ENCODE measurements at places on chromosomes 16 and 17.
A peak's percentile ranks its signal among the peaks of the same experiment; 100 is the strongest.

DNA sequence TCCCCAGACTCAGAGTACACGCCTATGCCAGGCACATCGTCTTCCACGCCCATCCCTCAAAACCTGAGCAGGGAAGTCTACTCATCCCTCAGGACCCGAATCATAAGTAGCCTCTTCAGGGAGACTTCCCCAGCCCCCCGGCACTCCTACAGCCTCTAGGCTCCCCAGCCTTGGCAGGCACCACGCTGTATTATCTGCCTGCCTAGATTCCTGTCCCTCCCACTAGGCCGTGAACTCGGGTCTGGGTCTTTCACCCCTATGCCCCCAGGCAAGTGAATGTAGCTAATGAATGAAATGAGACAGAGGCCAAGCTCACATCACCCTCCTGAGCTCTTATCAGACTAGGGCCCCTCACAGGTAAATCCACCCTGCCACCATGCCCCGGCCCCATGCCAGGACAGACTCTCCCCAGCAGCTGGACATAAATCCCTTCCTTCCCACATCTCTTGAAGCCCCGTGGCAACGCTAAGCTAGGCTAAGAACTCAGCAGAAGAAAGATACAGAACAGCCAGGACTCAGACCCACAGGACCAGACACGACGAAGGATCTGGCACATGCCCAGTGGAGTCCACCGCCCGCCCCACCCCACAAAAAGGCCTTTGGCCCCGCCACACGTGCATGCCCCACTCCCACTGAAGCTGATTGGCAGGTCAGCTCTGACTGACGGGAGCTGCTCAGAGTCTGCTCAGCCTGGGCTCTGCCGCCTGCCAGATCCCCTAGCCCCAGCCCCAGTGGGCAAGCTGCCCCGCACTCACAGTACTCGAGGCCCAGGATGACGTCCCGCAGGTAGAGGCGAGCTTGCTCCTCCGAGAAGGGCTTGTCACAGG is 13.0 kb downstream of the CAMKK1 start:
- no peak for DNase-seq

GRCh38 chr16:23739516-23739915 is 15.3 kb upstream of the CHP2 start:
- DNase-seq, result no peak

- DNase-seq, result no peak
Observed at GRCh38 chr17:39658346-39658745, 6.8 kb upstream of the TCAP start.

- DNase-seq, result no peak
Observed at GRCh38 chr16:57940382-57940966, 30.5 kb downstream of the CNGB1 start.

DNA sequence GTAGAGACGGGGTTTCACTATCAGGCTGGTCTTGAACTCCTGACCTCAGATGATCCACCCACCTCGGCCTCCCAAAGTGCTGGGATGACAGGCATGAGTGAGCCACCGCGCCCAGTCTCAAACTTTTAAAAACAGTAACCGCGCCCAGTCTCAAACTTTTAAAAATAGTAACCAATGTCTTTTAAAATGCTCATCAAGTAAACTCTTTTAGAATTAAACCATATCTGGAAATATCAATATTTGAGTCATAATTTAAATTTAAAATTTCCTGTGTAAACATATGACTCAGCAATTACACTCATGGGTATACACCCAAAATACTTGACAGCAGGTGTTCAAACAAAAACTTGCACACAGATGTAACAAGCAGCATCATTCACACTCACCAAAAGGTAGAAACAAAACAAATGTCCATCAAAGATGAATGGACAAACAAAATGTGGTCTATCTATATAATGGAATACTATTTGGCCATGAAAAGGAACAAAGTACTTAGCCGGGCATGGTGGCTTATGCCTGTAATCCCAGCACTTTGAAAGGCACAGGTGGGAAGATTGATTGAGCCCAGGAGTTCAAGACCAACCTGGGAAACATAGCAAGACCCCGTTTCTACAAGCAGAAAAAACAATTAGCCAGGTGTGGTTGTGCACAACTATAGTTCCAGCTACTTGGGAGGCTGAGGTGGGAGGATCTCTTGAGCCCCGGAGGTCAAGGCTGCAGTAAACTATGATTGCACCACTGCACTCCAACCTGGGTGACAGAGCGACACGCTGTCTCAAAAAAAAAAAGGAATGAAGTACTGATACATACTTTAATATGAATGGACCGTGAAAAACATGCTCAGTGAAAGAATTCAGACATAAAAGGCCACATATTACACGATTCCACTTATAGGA is 20.2 kb downstream of the ENPP7 start:
- no peak for DNase-seq

GRCh38 chr16:83895243-83895642 is 3.7 kb upstream of the MLYCD start:
- no peak for DNase-seq

DNA sequence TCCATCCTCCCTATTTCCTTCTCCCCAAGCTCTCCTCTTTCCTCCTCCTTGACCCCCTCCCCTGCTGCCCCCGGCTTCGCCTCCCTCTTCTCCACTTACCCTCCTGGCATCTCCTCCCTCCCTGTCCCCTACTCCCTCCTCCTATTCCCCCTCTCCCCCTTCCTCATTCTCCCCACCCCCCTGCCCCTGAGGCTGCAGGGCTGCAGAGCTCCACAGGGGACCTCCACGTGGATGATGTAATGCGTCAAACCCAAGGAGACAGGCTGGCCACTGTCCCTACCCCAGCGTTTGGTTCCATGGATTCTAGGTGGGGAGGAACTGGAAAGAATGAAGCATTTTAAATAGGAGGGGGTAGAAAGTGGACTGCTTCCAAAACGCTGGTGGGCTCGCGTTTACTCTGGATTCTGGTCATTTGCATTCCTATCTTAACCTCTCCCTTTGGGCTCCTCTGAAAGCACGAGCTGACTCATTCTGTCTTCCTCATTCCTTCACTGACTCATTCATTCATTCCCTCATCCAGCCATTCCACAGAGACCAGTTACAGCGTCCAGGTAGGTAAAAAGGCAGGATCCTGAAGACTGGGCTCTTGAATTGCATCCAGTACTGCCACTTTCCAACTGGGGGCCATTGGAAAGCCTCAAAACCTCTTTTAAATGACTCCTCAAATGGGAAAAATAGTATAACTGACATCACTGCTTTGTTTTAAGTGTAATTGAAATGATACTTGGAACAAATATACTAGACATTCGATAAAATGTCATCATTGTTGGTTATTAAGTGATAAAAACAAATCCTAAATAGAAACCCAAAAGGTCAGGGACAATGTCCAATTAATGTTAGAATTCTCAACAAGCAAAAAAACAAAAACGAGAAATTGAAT is 943 bp upstream of the COTL1 start:
- DNase-seq, result no peak

- DNase-seq, result no peak
Observed at GRCh38 chr17:67364847-67365737, 1.3 kb downstream of the PSMD12 start.

- DNase-seq, result no peak
Observed at GRCh38 chr16:10839279-10839666, 20.7 kb upstream of the TVP23A start.

DNA sequence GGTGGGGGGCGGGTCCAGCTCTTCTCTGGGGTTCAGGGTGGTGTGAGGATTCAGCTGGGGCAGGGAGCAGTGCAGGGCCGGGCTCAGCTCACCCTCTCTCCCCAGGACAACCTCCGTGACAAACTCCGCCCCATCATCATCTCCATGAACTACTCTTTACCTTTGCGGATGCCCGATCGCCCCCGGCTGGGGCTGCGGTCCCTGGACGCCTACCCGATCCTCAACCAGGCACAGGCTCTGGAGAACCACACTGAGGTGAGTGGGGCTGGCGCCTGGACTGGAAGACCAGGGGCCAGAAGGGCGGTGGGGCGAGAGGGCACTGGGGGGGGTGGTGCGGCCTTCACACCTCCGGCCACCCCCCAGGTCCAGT is 18.9 kb upstream of the PDK2 start:
- no peak for DNase-seq

- no peak for DNase-seq
Observed at GRCh38 chr17:77933777-77934398, 24.6 kb upstream of the TNRC6C start.

GRCh38 chr16:27287051-27287811 is 18.7 kb upstream of the NSMCE1 start:
- DNase-seq, result no peak

DNA sequence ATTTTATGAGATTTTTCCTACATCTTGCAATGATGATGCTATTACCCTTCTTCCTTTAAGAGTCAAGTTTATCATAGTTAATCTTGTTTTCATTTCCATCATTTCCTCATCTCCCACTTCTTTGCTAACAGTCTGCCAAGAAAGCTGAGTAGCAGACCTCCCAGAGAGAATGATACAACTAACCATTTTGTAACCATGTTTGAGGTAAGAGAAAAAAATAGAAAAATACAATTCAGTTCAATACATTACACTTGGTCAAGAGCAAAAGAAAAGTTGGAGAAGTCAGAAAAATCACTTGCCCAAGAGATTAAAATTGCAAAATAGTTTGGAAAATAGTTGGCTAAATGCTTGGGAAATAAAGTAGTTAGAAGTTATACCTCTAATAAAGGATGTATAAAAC is 154.4 kb downstream of the ABCA8 start:
- no peak for DNase-seq

DNA sequence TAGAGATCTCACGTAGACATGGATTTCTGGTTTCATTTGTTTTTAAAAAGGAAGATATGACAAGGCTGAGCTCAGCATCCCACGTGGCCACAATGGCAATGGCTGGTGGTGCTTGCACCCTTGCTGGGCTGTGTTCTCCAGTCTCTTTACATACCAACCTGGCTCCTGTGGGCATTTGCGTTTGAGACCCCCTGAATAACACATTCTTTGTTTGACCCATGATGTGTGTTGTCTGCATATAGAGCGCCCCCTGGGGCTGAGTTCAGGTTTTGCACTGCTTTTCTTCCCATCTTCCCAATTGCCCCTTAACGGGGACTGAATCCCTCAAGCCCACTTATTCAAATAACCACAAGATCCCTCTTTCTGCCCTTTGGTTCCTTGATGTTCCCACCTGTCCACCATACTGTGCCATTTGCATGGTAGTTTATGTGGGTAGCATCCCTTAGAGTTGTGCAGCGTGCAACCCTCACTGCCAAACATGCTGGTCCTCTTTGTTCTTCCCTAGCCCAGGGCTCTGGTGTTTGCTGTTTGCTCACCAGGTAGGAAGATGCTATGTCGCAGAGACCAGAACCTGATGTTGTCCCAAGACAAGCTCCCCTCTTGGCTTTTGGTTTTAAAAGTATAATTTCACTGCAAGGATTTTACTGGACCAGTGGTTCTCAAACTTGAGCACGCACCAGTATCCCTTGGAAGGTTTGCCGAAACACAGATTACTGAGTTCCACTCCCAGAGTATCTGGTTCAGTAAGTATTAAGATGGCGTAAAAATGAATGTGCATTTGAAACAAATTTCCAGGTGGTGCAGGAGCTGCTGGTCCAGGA is 38.5 kb upstream of the NKD1 start:
- peak; percentile 12 for DNase-seq

GRCh38 chr16:71761097-71761496 is 36.6 kb upstream of the PHLPP2 start:
- no peak for DNase-seq

DNA sequence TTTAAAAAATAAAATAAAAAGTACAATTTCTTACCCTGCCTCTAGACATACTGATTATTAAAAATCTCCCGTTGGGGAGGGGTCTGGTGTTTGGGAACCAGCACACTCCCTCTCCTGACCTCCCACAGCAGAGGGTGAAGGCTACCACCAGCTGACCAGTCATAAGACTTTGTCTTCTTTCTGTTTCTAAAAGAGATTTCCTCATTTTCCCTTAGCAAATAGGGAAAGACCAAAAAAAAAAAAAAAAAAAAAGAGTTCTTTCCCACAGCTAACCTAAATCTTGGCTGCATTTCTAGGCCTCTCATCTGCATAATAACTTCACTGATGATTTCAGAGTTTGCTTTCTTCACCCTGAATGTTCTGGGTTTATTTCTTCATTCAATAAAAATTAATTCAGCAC is 30.3 kb downstream of the CDK5RAP3 start:
- DNase-seq, result no peak

DNA sequence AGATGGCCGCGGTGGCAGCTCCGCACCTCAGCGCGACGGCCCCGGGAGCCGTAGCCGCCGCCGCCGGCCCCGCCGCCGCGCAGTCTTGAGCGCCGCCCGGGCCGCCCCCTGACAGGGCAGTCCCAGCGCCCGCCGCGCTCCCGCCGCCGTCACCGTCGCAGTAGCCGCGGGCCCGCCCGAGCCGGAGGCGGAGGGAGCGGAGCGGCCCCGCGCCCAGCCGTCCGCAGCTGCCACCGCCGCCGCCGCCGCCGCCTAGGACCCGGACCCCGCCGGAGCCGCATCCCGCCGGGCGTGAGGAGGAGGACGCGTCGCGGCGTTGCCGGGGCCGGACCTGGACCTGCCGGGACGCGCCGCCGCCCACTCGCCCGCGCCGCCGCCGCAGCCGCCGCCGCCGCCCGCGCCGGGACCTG is 218 bp downstream of the TNRC6C start:
- DNase-seq, result no peak

- DNase-seq, result no peak
Observed at GRCh38 chr17:18988546-18989173, 15.9 kb downstream of the FAM83G start.

- no peak for DNase-seq
Observed at GRCh38 chr16:66511602-66512271, 38.2 kb downstream of the TK2 start.

GRCh38 chr17:61562287-61562686 is 28.7 kb downstream of the NACA2 start:
- DNase-seq, result no peak

DNA sequence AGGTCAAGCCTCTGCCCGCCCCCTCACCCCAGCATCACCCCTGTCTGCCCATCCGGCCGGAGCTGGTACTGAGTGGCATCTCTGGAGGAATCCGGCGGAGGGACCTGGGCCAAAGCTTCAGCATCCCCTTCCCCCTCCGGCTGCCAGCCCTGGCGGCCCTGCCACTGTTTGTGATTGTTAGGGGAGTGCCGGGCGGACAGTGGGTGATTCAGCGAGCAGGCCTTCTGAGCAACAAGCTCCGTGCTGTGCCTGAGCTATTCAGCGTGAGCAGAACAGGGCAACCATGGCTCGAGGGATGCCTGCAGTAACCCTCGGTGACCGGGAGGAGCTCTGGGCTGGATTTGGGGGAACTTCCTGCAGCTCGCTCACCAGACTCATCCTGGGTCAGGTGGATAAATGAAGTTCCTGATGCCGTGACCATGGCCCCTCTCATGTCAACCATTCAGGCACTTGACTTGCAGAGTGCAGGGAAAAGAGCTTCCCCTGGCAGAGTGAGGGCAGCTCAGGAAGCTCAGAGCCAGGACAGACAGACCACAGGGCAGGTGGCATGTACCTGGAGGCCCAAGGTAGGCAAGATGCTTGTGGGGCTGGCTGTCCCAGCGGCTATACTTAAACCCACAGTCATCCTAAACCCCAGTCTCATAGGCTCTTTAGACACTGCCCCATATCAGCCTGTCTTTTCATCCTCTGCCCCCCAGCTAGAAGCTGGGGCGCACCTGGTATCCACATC is 24.3 kb upstream of the MLKL start:
- DNase-seq, result no peak

DNA sequence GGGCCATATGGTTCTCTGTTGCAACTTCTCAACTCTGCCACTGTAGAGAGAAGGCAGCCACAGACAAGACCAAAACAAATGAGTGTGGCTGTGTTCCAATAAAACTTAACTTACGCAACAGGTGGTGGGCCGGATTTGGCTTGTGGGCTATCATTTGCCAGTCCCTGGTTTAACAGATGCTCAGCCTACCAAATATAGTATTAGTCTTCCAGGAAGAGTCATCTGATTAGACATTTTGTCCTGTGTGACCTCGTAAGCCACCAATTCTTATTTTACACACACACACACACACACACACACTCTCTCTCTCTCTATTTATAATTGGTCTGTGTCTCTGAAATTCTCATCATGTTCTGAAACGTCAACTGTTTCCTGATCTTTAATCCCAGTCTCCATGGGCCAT is 245.9 kb downstream of the XYLT1 start:
- DNase-seq, result no peak

Measured in T follicular helper cell (primary cell).